SIG-M5 (cell line): ENCODE measurements at places on chromosomes 6 and 20.

GRCh38 chr6:16547587-16547986, 213.7 kb downstream of the ATXN1 start:
- no peak for DNase-seq

DNA sequence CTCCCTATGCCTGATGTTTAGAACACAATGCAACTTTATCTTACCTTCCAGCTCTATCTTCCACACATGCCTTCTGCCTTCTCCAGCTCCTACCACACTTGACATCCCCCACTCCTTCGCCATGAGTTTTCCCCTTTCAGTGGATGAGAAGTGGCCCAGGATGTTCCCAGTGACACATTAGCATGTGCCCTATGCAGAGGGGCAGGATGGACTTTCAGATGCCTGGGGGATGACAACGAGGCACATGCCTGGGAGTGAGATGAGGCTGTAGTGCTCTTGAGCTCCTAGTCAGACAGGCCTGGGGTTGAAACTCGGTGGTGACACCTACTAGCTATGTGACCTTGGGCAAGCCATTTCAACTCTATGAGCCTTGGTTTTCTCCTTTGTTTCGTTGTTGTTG, 20.1 kb upstream of the SLC32A1 start:
- no peak for DNase-seq

DNA sequence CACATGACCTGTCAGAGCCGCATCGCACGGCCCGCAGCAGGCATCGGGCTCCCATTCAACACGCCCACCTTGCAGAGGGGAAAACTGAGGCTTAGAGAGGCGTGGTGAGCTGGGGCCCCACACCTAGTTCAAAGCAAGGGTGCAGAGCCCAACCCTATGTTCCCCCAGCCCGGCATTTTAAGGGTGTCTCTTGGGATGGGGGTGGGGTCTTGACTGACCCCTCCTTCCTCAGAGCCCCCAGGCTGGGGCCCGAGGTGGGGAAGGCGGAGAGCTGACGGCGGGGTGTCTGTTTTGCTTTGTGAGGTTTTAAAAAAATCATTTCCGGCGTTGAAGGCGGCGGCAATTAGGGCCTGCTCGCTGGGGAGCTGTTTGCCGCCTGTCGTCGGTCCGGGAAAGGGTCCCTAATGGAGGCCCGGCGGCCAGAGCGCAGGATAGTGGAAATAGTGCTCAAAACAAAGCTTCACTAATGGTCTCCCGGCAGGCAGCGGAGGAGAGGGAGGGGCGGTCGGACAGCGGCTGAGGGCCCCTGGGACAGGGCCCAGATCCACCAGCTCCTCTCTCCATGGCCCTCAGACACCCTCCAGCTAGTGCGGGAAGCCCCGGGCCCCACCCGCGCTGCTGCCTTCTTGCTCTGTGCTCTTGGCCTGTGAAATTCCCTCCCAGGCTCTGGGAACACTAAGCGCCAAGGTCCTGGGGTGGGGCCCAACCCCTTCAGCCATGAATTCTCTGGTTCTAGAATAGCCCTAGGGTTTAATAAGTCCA, 11.9 kb downstream of the VSTM2L start:
- DNase-seq = no peak

DNA sequence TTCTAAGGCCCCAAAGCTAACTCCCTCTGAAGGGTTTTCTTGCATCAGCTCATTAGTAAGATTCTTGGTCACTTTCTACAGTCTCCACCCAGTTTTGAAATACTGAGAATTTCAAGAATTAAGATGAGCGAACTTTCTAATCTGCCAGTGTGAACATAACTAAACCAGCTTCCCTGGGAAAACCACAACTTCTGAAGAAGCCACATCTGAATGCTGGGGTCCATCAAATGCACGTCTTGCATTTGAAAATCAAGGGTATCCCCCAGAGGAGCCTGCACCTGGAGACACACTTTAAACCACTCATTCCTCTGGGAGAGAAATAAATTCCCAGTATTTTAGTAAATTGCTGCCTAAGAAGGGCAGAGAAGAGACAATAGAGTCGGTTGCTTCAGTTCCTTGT, 292.1 kb upstream of the CDH4 start:
- DNase-seq = no peak
